NCI-H748 treated with DMSO at 0.1 percent for 48 hours (cell line): ENCODE measurements at places on chromosomes 4 and X.

DNA sequence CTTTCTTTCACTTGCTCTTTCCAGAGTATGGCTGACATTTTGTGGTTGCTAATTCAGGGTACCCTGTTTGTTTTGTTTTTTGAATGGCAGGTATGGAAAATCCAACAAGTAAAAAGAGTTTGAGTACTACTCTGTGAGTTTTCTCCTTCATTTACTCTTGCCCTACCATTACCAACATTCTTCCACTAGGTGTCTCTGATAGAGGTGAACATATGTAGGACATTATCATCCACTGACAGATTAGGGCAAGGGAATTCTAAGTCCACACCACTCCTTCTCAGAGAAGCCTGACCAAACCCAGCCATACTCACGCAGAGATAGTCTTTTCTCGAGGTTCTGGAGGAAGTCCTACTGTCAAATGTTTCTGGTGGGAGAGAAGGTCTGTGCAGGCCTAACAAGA is 36.7 kb upstream of the HDAC8 start:
- no peak for DNase-seq

GRCh38 chrX:74280759-74281158 is 23.2 kb upstream of the ZCCHC13 start:
- DNase-seq: no peak

GRCh38 chr4:107736037-107736436 is 16.0 kb upstream of the PAPSS1 start:
- DNase-seq: no peak

GRCh38 chr4:150863456-150863855 is 151.6 kb downstream of the LRBA start:
- DNase-seq: no peak

DNA sequence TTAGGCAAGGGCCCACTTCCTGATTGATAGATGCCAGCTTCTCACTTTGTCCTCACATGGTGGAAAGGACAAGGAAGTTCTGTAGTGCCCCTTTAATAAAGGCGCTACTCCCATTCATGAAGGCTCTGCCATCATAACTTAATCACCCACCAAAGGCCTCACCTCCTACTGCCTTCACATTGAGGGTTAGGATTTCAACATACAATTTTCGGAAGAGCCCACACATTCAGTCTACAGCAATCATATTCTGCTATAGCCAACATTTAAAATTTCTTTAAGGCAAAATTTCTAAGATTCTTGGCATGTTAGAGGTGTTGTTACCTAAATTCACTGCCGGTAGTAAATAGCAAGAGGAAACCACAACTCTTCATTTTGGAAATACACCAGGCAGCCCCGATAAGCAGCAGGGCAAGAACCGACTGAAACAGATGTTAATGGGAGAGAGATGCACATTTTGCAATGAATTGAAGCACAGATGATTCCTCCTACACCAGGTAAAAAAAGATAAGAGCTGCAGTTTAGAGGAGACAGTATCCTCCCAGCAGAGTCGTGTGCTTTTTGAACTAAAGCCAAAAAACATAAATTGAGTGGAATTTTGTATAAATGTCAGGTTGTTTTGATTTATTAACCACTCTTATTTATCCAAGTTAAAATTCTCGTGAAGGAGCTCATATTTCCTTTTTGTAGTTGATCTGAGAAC is 594.9 kb downstream of the KCTD8 start:
- no peak for DNase-seq

GRCh38 chrX:129540068-129540653 is at the start of gene OCRL:
Gene OCRL, plus strand, starts transcription at chrX:129540259. Its CDS starts 181 bp downstream, at chrX:129540440.
- peak; percentile 38 for DNase-seq

GRCh38 chr4:142844782-142845181 is 1.3 kb downstream of the INPP4B start:
- DNase-seq: no peak

DNA sequence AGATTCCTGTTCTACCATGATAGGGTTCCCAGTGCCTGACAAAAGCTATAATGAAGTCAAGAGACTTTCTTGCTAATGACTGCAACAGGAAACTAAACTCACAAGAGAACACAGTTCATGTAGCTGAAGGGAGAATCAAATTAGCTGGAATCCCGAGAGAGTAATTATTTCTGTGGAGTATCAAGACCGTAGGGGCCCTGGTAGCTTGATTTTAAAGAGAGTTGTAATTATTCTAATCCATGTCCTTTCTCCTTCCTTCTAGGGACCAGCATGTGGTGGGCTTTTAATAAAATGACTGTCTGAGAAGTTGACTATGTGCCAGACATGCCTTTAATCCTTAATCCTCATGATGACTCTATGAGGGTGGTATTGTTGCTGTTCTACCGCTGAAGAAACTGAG is 1.7 kb upstream of the TRPC5OS start:
- DNase-seq: no peak

DNA sequence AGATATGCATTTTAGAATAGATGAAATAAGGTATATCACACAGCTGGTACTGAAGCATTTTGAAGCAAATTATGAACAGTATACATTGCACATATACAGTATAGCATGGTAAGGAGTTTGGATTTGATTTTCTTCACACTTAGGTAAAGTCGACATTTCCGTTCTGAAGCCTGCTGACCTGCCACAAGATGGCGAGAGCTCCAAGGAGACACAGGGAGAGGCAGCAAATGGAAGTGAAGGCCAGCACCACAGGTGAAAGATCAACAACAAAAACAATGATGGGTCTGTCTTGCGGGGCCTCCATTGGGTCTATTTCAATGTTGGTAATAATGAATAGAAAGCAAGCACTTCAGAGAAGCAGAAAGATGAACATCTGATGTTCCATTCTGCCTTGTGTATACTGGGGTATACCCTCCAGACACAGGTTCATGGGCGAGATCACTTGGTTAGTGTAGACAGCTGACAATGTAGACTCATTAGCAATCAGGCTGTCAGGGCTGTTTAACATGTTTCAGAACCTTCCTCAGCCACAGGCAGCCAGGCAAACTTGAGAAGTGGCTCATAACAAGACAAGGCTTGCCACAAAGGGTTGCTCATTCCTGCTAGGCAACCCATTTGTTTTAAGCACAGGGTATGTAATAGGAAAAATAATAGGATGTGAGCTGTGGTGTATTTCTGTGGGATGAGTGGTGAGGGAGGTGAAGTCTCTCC is 21.4 kb upstream of the NOX1 start:
- DNase-seq: peak; percentile 20

- DNase-seq: no peak
Observed at GRCh38 chr4:7960790-7961655, 21.4 kb upstream of the AFAP1 start.

DNA sequence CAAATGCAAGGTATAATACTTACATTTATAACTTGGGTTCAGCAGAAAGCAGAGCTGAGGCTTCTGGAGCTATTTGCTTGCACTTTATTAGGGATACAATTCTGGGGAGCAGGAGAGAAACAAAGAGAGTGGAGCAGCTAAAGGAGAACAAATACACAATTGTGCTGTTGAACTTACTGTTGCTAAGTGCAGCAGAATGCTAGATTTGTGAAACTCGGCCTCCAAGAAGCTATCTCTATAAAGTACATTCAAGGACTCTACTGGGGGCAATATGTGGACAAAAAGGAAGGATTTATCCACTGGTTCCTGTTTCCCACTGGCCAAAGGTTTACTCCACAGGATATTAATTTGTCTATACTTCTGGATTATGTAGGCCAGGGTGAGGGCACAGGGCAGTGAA is 86.8 kb downstream of the PPP1R2C start:
- no peak for DNase-seq

GRCh38 chr4:25809996-25810395 is 52.8 kb downstream of the SEL1L3 start:
- no peak for DNase-seq

GRCh38 chr4:123786920-123787319 is 390.3 kb downstream of the SPRY1 start:
- DNase-seq: no peak

DNA sequence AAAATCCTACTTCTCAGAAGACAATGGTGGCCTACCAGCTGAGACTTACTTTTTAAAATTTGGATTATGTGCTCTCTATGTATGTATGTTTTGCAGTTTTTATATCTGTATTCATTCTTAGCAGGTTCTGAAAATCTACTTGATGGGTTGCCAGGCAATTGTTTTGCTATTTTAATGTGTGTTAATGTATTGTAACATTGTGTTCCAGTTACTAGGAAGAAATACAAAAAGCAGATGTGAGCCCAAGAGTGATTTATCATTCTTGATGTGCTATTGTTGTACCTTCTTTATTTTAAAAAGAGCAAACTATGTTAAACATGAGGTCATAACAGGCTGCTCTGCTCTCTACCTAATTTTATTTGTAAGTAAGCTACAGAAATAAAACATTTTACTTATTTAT is 81.9 kb downstream of the REPS2 start:
- no peak for DNase-seq

- no peak for DNase-seq
Observed at GRCh38 chr4:8330821-8331574, 61.4 kb downstream of the HTRA3 start.

DNA sequence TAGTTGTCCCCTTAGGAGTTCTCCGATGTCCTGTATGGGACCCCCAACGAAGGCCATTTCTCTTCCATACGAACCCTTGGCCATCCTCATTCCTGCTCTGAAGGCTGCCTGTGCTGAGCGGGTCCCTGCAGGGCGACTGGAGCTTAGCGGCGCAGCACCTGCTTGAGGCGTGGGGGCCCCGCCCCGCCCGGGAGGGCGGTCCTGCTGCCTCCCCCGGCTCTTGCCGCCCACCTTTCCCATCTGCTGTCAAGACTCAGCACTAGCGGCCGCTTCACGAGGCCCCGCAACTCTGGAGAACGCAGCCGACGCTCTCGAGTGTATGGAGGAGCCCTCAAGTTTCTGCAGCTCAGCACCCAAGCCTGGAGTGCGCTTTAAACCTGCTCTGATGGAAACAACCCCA is 197.7 kb downstream of the TRIML1 start:
- DNase-seq: no peak

DNA sequence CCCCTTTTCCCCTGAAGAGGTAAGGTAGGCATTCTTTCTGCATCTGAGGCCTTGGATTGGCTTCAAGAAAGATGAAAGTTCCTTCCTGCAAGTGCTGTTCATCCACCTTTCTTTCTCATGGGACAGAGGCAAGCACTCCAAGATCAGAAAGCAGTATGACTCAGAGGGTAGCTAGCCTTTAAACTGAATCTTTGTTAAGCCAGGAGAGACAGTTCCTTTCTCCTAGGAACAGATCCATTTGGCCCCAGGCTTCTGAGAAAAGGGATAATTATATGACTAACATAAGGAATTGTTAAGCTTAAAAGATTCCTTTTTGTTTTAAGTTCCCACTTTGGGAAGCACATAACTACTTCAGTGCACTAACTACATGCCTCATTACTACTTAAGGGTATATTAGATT is 192.0 kb downstream of the PPP3CA start:
- no peak for DNase-seq

DNA sequence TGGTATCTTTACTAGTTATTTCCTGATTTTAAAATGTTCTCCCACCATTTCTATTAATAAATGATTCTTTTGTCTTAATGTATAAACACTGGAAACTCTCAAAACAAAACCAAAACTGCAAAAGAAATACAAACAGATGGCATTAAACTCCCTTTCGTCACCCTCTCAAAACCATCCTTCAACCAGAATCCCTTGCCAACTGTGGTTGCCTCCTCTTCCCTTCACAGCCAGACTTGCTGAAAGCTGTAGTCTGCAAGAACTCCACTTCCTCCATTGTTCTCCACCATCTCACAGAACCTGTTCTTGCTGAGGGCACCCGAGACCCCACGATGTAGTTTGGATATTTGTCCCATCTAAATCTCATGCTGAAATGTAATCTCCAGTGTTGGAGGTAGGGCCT is 96.5 kb downstream of the WWC2 start:
- no peak for DNase-seq

- DNase-seq: no peak
Observed at GRCh38 chrX:119757979-119758730, at the start of gene SOWAHD. Gene SOWAHD, plus strand, starts transcription at chrX:119758588. Its CDS starts 80 bp downstream, at chrX:119758668.

DNA sequence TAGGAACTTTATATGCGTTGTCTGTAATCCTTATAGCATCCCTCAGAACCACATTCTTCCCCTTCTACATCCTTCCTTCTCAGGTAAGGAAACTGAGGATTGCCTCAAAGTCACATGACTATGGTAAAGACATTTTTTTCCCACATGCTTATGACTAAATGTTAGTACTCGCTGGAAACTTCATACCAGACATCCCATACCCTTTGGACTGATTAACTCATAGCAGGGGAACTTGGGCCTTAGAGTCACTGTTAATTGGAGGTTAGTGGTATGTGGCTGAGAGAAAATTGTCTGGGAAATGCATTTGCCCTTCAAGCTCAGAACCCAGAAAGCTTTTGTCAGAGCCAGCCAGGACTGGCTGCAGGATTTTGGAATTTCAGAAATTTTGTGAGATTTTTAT is 155.0 kb downstream of the RELL1 start:
- DNase-seq: no peak
